Tibial nerve (tissue), 4 donors: ENCODE measurements at places on chromosomes 1 and 21. TPM values are rescaled to one million over a fixed set of nuclear protein-coding genes. Genes with fewer than 3 reads are reported as not detected.

- peaks cover 12% of the 10 kb centered on the region for H3K36me3 ChIP-seq
- H3K27me3 ChIP-seq = no peaks in the 10 kb centered on the region
- no peak overlapping the region for H3K4me3 ChIP-seq
- DNase-seq = no peak
- H3K27ac ChIP-seq = no peak overlapping the region
Observed at GRCh38 chr21:45183852-45184251, 103.8 kb downstream of the POFUT2 start.

DNA sequence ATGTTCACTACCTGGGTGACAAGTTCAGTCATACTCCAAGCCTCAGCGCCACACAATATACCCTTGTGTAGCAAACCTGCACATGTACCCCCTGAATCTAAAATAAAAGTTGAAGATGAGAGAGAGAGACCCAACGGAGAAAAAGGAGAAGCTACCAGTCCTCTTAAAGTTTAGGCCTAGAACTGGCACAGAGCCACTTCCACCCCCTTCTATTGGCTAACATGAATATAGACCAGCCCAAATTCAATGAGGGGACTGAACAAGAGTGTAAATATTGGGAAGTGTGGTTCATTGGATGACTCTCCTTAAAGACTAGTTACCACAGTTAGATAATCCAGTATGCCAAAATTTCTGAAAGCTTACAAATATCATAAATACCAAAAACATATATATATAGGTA, 139.9 kb upstream of the ATP1B1 start:
- H3K36me3 ChIP-seq = no peaks in the 10 kb centered on the region
- H3K4me1 ChIP-seq = no peaks in the 10 kb centered on the region
- no peak for DNase-seq

GRCh38 chr1:198549866-198550265, 9.4 kb upstream of the ATP6V1G3 start:
- H3K27me3 ChIP-seq = no peaks in the 10 kb centered on the region
- no peak overlapping the region for H3K4me3 ChIP-seq
- DNase-seq = no peak

- no peaks in the 10 kb centered on the region for H3K27me3 ChIP-seq
- H3K4me1 ChIP-seq = no peaks in the 10 kb centered on the region
- no peak overlapping the region for H3K4me3 ChIP-seq
Observed at GRCh38 chr1:43520100-43520778, 10.4 kb upstream of the PTPRF start.

- H3K4me3 ChIP-seq = no peak overlapping the region
- H3K36me3 ChIP-seq = no peaks in the 10 kb centered on the region
- H3K4me1 ChIP-seq = peaks cover 56% of the 10 kb centered on the region
- H3K27ac ChIP-seq = peak overlapping the region; percentile 66
- H3K27me3 ChIP-seq = no peaks in the 10 kb centered on the region
Observed at GRCh38 chr1:58883037-58883887, 99.4 kb upstream of the JUN start.

- no peak overlapping the region for H3K4me3 ChIP-seq
- no peaks in the 10 kb centered on the region for H3K36me3 ChIP-seq
Observed at GRCh38 chr1:226461087-226461486, 53.2 kb upstream of the PARP1 start.

DNA sequence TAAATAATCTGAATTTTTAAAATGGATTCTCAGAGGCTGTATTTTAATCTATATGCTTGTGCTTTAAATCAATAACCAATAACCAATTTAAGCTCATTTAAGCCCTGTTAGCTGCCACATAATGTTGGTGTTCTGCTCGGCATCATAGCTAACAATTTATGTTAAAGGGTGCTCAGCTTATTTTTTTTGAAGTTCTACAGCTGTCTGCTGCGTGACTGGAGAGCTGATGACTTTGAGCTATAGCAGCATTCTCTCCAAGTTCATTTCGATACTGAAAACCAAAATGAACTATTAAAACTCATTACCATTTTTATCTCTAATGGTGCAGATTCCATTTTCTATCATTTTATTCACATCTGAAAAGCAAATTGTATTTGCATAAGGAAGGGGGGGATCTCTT, 357.8 kb downstream of the AJAP1 start:
- H3K4me1 ChIP-seq = no peaks in the 10 kb centered on the region
- H3K36me3 ChIP-seq = no peaks in the 10 kb centered on the region
- DNase-seq = no peak

- H3K4me1 ChIP-seq = no peaks in the 10 kb centered on the region
- no peaks in the 10 kb centered on the region for H3K36me3 ChIP-seq
- H3K4me3 ChIP-seq = no peak overlapping the region
- no peak overlapping the region for H3K27ac ChIP-seq
- DNase-seq = no peak
Observed at GRCh38 chr1:85284202-85284601, 7.8 kb upstream of the BCL10 start.

DNA sequence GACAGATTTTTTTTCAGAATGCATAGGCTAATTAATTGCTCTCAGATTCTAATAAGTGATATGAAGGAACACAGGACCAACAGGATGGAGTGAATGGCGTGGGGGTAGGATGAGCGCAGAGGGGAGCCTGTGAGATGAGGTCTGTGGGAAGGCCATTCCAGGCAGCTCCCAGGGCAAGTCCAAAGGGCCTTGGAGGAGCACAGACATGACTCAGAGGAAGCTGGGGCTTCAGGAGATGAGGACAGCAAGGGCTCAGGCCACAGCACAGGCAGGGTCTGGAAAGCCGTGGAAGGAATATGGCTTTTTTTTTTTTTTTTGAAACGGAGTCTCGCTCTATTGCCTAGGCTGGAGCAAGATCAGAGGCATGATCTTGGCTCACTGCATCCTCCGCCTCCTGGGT, 35.1 kb downstream of the FMN2 start:
- no peaks in the 10 kb centered on the region for H3K36me3 ChIP-seq
- no peaks in the 10 kb centered on the region for H3K4me1 ChIP-seq
- no peaks in the 10 kb centered on the region for H3K27me3 ChIP-seq
- no peak overlapping the region for H3K4me3 ChIP-seq

The ERICH3 gene
- 0.22 TPM for total RNA-seq

The DISP3 gene
- not detected for total RNA-seq

The HSD3B2 gene
- total RNA-seq = not detected
